ENCODE measurements at places on chromosomes 5 and 9.

DNA sequence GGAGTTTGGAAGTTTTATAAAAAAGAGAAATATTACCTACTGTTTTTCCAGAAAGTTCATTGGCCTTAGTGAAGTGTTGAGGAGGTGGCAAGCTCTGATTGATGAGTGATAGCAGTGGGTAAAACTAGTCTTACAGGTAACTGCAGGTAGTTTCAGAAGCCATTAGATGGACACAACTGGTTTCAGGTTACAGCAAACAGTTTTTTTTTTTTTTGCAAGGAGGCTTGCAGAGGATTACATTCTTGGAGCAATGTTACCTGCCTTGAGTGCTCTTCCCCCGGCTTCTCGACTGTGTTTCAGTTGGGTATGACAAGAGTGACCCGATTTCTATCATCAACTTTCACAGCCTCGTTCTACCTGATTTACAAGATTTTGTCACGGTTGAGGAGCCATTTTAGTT, 333.4 kb downstream of the YTHDC2 start:
- DNase-seq, result no peak

DNA sequence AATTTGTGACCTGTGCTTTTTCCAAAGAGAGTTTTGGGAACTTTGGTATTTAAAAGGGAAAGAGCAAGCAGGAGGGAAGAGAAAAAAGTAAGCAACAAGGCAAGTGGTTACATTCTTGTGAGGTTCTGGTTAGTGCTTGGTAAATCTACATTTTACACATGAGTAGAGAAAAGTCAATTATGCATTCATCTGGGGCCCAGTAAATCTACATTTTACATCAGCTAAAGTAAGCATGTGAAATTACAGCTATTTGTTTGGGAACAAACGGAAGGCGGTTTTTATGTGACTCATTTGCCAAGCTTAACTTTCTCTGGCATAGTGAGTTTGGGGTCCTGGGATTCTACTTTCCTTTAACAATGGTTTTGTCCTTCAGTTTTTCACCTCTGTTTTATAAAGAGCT, 102.2 kb downstream of the SNX18 start:
- DNase-seq, result peak; percentile 60

DNA sequence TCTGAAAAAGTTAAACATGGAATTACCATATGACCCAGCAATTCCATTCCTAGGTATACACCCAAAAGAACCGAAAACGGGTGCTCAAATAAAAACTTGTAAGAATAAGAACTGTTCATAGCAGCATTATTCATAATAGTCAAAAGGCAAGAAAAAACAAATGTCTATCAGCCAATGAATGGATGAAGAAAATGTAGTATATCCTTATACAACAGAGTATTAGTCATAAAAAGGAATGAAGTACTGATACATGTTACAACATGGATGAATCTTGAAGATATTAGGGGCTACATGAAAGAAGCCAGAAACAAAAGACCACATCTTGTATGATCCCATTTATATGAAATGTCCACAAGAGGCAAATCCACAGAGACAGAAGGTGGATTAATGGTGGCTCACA, 15.6 kb upstream of the BRD3 start:
- DNase-seq, result no peak

DNA sequence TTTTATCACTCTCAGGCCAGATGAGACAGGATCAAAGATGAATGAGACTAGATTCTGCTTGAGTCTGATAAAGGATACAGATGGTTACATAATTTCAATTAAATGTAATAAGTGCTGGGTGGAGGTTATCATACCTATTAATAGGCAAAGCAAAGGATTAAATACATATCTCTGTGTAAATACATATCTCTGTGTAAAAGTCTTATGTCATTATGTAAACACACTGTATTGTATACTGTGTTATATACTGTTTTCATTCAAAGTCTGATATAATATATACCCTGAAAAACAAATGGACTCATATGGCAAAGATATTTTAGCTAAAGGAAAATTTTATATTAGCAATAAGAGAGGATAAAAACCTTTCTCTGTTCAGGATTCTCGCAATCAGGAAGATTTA, 605.8 kb upstream of the PTGER4 start:
- no peak for DNase-seq

- DNase-seq, result no peak
These were observed 8.8 kb downstream of the CFAP77 start for GRCh38 chr9:132418726-132419363.

DNA sequence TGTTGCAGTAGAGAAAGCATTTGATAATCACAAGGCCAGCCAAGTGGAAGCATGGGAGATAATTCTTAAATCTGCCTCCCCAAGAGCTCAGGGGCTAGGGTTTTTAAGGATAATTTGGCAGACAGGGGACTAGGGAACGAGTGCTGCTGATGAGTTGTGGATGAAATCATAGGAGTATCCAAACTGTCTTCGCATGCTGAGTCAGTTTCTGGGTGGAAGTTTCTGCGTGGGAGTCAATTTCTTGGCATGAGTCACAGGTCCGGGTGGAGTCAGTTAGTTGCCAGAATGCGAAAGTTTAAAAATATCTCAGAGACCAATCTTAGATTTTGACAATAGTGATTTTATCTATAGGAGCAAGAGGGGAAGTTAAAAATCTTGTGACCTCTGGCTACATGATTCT, 112.6 kb downstream of the TMC1 start:
- no peak for DNase-seq

GRCh38 chr9:92562461-92562967, 26.7 kb upstream of the ECM2 start:
- peak; percentile 58 for DNase-seq

DNA sequence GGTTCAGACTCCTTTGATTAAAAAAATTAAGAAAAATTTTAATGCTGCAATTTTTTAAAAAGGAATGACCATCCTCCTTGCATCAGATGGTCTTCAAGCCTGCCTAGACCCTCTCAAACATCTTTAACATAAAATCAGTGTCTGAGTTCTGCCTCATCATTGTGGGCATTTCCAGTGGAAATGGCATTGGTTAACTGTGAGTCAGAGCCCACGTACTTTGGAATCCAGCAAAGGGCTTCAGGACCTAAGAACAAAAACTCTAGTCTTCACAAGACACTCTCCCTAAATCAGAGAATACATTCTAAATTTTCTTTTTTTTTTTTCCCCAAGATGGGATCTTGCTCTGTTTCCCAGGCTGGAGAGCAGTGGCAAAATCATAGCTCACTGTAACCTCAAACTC, 9.4 kb upstream of the C5orf15 start:
- DNase-seq, result peak; percentile 82

- peak; percentile 35 for DNase-seq
These were observed 26.8 kb downstream of the TRIP13 start for GRCh38 chr5:919356-920000.

GRCh38 chr9:86200599-86201162, 58.8 kb downstream of the C9orf153 start:
- DNase-seq, result no peak

DNA sequence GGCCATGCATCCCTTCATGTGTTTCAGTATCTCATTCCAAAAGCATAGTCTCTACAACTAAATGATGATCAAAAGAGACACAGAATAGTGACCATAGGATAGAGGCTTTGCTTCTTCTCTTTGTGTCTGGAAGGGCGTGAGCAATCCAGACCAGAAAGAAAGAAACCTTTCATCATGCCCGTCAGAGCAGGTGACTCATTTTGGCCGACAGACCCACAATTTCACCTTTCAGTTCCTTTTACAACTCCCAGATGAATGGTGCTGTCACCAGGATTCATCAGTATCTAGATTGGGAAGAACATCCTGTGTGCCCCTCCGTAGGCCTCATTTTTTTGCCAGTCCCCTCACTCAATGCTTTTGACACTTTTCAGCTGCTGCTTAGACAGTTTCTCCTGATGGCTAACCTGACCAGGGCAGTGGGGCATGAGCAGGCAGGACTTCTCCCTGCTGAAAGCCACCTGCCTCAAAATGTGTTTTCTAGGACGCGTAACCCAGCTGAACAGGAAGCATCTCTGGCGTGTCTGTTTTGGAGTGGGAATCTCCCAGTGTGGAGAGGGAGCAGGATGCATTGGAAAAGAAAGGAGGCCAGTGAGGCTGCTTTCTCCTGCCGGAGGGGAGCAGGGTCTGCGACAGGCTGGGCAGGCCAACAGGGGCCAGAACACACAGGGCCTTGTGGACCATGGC, 21.2 kb downstream of the ABLIM3 start:
- DNase-seq, result peak; percentile 52

DNA sequence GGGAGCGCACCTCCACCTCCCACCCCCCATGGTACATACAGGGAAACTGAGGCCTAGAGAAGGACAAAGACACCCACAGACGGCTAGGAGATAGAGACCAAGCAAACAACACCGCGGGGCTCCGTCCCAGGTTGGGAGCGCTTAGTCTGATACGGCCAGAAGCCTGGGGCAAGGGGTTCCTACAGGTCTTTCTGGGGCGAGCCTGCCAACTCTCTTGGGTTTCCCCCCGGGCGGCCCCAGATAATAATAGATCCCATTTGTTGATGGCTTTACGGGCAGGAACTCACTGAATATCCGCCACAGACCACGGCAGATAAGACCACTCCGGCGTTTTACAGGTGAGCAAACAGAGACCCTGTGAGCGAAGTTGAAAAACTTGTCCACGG, 5.0 kb upstream of the EBF1 start:
- no peak for DNase-seq

- DNase-seq, result peak; percentile 44
These were observed 72.1 kb upstream of the ATP10B start for GRCh38 chr5:160923936-160924710.

DNA sequence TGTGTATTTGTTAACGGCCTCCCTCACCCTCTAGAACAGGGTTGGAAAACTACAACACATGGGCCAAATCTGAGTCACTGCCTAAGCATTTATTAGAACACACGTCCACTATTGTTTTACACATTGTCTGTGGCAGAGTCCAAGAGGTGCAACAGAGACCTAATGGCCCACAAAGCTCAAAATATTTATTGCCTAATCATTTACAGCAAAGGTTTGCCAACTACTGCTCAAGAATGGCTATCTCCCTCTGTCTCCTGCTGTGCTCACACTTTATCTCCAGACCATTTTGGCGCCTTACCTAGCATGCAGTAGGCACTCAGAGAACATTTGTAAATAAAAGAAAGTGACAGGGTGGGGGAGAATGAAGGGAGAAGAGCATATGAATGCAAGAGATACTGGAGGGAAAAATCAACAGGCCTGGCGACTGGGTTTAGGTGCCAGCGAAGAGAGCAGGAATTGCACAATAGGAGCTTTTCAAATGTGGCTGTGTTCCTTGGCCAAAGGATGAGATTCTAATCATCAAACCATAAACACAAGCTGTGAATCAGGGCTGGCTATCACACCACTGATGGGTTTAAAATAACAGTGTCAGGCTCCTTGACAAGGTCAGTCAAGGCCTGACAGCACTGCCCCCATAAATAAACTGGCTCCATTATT, 80.3 kb downstream of the EPB41L4A start:
- peak; percentile 71 for DNase-seq

GRCh38 chr5:17317473-17317872, 100.0 kb downstream of the BASP1 start:
- DNase-seq, result no peak

DNA sequence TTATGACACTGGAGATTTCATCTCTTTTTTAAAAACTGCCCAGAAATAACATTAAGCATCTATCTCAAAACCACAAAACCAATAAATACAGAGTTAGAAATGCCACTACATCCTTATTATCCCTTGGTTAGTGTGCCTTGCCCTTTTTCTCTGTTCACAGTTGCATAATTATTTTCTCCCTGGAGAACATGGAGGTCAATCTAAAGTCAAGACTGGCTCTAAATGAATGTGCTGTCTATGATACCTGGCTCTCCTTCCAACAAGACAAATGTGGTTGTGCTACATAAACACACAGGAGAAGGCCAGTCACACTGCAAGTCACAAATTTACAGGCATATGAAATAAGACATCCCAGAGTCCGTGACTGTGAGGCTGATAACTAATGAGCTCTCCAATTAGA, 2.8 kb downstream of the FBN2 start:
- peak; percentile 35 for DNase-seq

GRCh38 chr9:85249313-85249621, 492.5 kb downstream of the AGTPBP1 start:
- no peak for DNase-seq

DNA sequence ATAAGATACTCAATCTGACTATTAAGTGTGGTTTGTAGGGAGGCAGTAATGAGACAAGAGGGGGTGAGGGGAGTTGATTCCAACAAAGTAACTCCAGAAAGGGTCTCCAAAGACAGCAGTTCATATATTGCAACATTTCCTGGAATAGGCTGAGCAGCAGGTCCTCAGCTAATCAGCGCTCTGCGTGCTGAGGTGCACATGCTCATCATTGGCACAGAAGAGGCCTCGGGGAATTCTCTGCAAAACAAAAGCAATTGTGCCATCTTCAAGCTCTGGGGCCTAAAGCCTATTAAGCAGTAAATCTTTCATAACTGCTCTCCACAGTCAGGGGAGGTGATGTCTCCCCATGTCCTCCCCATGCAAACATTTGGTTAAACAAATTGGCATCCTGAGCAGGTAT, 357.3 kb downstream of the SPOCK1 start:
- DNase-seq, result no peak

DNA sequence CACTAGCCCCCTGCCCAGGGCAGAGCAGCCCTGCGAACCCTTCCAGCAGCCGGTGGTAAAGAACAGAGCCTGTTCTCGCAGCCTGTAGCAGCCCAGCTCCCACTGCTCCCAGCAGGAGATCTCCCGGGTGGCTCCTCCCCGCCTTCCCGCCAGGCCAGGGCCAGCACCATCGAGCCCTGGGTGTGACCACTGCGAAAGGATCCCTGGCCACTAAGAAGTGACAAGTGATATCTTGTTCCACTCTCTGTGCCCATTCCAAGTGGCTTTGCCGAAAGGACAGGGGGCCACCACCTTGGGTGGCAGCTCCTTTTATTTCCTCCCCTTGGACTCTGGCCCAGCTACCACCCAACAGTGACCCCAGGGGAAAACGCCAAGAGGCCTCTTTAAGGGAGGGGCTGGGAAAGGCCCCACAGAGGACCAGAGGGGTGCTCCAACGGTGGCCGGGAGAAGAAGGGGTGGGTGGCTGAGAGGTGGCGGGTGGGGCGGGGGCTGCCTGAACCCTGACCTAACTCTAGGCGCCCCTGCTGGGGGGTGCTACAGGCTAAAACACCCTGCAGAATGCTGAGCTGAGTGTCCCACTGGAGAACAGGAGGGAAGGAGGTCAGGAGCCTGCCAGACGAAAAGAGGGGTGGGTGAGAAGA, 1.6 kb downstream of the NACC2 start:
- peak; percentile 72 for DNase-seq

DNA sequence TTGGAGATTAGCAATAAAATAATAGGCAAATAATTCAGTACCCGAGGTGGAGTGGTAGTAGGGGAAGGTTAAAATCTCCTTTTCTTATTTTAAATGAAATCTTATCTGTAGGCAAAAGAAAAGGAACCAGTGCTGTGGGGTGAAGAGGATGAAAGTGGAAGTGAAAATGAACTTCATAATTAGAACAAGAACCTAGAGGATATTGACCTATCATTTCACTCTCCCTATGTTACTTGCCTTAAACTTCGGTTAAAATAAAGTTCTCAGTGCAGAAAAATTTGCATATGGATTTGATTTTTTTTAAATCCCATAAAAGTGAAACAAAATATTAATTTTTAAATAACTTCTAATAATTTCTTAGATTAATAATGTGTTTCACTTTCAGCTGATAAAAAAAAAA, 1094.9 kb upstream of the C9orf72 start:
- no peak for DNase-seq

Data from astrocyte of the hippocampus (primary cell).